ENCODE measurements at places on chromosomes 3 and 15.

GRCh38 chr3:87796843-87797185, 262.0 kb downstream of the CGGBP1 start:
- no peak for DNase-seq

GRCh38 chr15:68450192-68450591, 18.2 kb upstream of the ITGA11 start:
- no peak for DNase-seq

DNA sequence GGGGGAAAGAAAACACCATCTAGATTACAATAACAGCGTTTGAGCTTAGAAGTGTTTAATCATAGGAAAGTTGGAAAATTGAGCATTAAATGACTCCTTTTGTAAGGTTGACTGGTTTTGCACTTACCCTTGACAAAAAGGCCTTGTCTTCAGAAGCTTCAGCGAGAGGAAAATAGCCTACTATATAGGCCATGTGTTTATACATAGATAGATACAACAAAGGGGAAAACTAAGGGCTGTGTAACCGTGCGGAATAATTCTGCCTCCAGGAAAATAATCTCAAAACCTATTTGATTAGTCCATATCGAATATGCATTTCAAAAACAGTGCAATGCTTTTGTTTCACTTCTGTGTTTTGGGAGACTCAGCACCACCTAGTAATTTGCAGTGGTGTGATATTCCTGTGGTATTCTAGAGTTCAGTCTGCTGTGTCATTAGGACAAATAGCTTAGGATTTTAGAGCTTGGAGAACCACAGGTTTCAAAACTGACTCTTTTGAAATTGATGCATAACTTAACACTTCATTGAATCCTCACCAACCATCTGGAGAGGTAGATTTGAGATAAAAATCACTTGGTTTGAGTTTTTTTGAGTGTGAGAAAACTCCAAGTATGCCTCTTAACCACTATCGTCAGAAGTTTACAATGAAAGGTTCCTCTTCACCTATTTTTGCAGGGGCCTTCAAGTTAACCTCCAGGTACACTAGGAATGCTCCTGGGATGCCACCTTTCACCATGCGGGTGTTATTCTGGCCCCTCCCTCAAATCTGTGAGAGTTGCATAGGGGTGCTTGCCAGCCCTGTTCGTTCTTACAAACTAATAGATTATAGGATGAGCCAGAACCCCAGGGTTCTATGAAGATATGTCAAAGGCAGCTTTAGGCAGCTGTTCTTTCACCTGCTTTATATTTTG, 1.9 kb downstream of the ARHGAP31 start:
- no peak for DNase-seq

- DNase-seq: no peak
These were observed 157.5 kb downstream of the PDZRN3 start for GRCh38 chr3:73467211-73467610.

DNA sequence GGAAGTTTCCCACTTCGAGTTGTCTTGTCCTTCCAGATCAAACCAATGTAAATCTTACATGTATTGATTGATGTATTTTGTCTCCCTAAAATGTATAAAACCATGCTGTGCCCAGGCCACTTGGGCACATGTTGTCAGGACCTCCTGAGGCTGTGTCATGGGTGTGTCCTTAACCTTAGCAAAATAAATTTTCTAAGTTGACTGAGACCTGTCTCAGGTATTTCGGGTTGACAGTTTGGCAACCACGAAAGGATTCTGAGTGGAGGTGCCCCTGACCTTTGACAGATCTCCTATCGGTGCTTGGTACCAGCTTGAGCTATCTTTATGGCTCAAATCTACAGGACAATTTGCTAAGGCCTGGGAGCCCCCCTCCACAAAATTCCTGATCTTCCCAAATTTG, 1.7 kb upstream of the POC1A start:
- DNase-seq: no peak

- DNase-seq: no peak
These were observed 1121.6 kb upstream of the GBE1 start for GRCh38 chr3:82883072-82883471.

GRCh38 chr3:48848816-48849515, 1.3 kb upstream of the PRKAR2A start:
- no peak for DNase-seq

DNA sequence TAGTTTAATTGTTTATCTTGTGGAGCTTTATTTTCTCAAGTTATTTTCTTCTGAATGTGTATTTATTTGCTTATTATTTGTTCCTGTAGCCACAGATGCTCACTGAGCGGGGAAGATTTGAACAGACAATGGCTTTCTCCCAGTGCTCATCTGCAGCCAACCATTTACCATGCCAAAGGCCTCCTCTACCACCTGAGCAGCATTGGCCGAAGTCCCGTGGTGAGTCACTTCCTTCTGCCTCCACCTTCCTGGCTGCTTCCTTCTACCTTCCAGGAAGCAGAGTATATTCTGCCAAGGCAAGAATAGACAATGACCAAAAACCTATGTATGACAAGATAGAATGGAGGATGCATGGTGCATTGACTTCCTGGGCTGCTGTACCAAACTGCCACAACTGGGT, 443.1 kb downstream of the AGBL1 start:
- no peak for DNase-seq

GRCh38 chr3:89353465-89353864, 246.0 kb downstream of the EPHA3 start:
- DNase-seq: no peak

GRCh38 chr15:40918799-40919392, 10.2 kb upstream of the DLL4 start:
- DNase-seq: no peak

DNA sequence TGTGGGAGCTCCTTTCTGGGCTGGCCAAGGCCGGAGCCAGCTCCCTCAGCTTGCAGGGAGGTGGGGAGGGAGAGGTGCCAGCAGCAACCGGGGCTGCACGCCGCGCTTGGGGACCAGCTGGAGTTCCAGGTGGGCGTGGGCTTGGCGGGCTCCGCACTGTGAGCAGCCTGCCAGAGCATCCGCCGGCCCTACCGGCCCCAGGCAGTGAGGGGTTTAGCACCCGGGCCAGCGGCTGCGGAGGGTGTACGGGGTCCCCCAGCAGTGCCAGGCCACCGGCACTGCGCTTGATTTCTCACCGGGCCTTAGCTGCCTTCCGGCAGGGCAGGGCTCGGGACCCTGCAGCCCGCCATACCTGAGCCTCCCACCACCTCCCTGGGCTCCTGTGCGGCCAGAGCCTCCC, 651.0 kb upstream of the ARPP21 start:
- no peak for DNase-seq

DNA sequence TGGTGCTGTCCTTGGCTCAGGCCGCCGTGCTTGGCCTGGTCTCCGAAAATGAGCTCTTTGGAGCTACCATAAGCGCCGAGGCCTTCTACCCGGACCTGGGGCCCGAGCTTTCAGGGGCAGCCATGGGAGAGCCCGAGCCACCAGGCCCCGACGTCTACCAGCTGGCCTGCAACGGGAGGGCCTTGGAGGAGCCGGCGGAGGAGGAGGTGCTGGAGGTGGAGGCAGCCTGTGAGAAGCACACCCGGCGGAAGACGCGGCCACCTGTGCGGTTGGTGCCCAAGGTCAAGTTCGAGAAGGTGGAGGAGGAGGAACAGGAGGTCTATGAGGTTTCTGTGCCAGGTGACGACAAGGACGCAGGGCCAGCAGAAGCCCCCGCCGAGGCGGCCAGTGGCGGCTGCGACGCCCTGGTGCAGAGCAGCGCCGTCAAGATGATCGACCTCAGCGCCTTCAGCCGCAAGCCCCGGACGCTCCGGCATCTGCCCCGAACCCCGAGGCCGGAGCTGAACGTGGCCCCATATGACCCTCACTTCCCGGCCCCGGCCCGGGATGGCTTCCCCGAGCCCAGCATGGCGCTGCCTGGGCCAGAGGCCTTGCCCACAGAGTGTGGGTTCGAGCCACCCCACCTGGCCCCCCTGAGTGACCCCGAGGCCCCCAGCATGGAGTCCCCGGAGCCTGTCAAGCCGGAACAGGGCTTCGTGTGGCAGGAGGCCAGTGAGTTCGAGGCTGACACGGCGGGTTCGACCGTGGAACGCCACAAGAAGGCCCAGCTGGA, 34.9 kb downstream of the IDH2 start:
- DNase-seq: no peak

DNA sequence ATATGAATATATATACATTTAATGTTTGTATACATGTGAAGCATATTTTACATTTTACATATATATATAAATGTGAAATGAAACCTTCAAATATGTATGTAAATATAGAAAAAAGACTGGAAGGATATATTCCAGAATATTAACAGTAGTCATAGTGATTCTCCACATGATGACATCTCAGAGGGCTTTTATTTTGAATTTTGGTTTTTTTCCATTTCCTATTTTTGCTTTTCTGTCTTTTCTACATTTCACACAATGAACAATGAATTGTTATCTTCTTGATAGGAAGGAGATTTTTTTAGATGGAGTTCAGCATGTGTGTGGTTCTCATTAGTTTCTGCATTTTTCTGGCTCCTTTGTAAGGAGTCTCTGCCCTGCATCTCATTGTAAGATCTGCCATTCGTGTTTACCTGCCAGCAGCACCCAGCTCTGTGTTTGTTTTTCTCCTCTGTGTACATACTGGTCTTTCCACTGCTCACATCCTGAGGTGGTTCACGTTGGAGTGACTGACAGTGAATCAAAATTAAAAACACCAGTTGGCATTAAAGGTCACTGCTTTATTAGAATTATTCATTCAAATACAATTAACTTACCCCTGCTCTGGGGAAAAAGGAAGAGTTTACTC, 425.3 kb upstream of the MDFIC2 start:
- DNase-seq: no peak

- no peak for DNase-seq
These were observed 21.5 kb downstream of the TJP1 start for GRCh38 chr15:29800491-29801366.

DNA sequence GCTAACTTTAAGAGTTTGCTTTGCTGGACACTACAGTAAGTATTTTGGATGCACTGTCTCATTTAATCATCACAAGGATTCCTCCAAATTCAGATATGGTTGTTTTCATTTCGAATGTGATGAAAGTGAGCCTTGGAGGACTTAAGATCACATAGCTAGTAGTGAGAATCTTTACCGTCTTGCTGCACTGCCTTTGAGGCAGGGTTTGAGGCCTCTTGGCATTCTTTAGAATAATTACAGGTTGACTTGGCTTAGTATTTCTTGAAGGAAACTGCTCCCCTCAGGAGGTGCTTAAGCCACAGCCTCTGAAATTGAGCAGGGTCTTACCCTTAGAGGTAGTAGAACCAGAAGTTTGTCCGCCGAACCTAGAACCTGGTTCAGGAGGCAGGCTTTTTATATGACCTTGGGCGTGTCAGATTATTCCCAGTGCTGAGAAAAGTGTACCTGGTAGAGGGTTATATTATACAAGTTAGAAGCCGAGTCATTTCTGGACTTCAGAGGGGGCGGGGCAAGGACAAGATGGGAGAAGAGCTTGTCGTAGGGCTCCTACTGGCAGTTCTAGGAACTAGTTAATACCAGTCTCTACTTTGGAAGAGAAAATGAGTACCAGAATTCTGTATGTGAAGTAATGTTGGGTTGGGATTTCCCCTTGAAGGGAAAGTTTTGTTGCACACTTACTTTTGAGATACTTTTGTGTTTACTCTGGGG, 1.1 kb downstream of the TFG start:
- DNase-seq: peak; percentile 26

DNA sequence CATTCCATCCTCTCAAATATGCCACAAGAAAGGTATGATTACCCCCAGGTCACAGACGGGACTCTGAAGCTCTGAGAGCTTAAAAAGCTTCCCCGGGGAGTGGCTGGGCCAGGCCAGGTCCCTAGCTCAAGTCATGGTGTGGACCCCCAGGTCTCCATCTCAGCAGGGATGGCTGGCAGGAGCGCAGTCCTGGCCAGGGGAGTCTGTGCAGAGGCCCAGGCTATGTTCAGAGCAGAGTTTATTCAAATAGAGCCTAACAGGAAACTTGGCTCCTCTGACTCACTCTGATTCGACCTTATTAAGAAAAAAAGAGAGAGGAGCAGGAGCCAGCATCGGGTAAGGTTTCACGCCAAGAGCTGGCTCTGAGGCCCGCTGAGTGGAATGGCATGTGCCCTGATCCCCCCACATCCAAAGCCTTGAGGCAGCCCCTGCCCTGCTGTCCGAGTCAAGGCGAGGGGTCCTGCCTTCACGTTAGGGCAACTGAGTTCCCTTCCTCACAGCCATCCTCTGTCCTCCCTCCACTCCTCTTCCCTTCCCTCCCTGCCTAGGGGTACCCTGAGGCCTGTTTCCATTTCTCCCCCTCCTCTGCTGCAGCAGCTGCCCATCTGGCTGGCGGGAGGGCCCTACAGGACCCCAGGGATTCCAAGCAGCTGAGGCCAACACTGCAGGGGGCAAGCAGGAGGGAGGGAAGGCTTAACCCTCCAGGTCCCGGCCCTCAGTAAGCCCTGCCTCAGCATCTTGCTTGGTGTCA, 1.9 kb upstream of the LOXL1 start:
- DNase-seq: peak; percentile 61

DNA sequence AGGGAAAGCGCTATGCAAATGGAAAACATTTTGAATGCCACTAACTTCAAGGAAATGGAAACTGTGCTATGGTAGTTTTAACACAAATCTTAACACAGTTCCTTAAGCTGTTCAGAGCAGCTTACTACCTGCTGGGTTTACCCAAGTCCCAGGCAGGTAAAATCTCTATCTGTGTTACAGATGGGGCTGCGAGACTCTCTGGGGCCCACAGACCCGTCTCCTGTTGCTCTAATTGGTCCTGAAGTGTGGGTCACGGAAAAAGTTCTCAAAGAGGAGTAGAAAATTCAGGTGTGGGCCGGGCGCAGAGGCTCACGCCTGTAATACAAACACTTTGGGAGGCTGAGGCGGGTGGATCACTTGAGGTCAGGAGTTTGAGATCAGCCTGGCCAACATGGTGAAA, 16.9 kb upstream of the ZFYVE19 start:
- DNase-seq: no peak

DNA sequence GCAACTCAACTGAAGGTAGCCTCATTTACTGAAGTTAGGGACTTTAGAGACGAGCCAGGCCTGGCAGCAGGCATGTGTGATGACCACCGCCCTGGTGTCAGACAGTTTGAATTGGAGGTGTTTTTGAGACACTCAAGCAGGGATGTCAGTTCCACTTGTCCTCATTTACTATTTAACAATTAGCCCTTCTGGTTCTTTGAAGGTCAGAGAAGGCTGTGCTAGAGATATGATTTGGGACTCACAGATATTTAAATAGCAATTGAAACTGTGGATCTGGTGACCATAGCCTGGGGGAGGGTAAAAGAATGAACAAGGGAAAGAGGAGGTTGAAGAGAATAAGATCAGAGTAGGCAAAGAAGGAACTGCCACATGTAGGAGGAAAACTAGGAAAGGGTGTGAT, 74.6 kb downstream of the REC114 start:
- DNase-seq: no peak

GRCh38 chr15:30933293-30933692, 29.6 kb downstream of the FAN1 start:
- no peak for DNase-seq
